Activated CD4-positive, alpha-beta T cell treated with anti-CD3 and anti-CD28 coated beads for 36 hours (primary cell): ENCODE measurements at places on chromosomes 7 and 10.

GRCh38 chr10:49362596-49363260, 33.2 kb downstream of the DRGX start:
- no peak for DNase-seq

DNA sequence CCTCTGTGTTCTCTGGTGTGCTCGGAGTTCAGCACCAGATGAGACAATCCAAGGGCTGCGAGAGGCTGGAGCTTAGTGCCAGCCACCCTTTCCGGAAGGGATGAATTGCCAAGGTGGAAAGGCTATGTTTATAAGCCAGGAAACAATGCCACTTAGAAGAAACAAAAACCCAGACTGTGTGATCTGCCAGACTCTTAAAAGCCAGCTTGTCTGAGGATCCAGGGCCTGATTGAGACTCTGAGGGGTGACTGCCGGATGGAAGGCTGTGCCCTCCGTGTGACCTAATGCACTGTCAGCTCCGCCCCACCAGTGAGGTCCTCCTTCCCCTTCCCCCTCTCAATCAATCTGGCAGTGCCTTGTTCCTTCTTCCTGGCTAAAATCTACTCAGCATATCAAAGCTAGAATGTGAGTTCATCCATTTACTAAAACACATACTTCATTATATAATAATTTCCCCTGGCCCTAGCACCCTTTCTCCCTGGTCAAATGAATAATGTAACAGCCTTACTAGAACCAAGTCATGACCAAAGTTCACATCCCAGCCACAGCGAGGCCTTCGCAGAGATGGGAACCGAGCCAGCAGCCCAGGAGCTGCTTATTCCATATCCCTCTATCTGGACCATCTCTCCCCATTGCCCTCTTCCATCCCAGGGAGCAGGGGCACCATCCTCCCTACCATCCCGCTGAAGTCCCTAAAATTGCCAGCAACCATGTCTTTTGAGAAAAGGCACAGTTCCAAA, 25.5 kb downstream of the FAM107B start:
- DNase-seq, result no peak

DNA sequence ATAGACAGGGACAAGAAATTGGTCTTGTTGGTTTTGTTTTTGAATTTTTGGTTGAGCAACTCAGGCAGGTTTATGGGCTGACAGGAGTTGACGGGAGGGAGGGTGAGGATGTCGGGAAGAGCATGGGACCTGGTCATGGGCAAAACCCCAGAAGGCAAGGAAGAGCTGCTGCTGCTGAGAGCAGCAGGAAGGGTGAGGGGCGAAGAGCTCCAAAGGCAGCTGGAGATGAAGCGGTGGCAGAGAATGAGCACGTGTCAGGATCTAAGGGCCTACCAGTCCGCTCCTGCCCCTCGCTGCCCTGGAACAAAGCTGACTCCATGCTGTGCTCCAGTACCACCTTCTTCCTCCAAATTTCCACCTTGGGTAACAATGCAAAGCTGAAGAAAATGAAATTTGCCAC, 84.3 kb downstream of the ARHGAP22 start:
- DNase-seq, result no peak

- no peak for DNase-seq
Observed at GRCh38 chr7:51640841-51641240, 324.2 kb upstream of the COBL start.

GRCh38 chr10:36182179-36182566, 540.1 kb upstream of the FZD8 start:
- no peak for DNase-seq

- DNase-seq, result no peak
Observed at GRCh38 chr7:143177374-143178119, 5.7 kb upstream of the TAS2R39 start.

DNA sequence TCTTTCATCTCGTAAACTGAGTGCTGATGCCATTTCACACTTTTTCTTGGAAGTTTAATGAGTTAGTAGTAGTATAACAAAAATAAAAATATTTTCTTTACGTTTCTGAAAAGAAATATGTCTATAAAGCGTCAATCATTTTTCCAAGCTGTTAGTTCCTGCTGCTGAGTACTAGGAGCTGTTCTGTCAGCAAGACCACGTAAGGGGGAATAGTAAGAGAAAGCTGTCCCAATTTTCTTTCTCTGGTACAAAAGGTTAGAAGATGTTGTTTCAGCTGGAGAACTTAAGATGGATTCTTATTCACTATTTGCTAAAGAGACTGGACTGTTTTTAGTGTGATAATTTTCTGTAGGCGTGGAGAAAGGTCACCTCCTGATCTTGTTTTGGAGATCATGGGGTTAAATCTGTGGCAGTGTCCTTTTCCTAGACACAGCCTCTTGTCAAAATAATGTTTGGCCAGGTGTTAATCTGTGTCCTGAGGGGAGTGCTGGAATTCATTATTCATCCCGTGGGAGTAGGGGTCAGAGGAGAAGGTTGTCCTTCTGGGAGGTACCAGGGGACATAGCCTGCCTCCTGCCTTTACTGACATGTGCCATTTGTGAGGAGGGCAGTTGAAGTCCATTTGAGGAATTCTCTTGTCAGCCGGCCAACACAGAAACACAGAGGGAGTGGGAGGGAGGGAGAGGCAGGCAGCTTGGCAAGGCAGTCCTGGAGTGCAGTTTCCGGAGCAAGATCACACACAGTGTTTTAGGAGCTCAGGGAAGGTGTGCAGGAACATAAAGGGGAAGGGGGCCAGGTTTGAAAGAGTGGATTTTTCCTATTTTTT, 368.7 kb downstream of the AUTS2 start:
- no peak for DNase-seq

GRCh38 chr10:74189999-74190421, 39.0 kb downstream of the ADK start:
- DNase-seq, result peak; percentile 35

DNA sequence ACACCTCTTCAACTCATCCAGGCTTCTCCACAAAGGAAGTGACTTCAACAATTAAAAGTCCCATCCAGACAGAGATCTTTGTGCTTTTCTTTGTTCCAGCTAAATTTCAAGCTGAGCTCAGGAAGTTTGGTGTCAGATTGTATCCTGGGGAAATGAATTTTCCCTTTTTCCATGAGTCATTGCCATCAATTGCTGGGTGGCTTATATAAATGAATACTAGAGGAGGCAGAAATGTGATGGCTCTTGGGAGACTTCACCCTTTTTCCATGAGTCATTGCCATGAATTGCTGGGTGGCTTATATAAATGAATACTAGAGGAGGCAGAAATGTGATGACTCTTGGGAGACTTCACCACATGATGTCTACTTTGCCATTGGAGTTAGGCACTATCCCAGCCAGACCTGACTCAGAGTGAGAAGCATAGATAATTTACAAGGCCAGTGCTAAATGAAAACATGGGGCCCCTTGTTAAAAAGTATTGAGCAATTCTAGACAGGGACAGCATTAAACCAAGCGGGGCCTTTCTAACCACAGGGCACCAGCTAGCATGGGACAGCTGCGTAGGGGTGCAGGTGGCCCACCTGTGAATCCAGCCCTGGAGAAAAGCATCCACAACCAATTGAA, 339.2 kb upstream of the PODXL start:
- no peak for DNase-seq
